ENCODE measurements at places on chromosomes 1 and 21.

DNA sequence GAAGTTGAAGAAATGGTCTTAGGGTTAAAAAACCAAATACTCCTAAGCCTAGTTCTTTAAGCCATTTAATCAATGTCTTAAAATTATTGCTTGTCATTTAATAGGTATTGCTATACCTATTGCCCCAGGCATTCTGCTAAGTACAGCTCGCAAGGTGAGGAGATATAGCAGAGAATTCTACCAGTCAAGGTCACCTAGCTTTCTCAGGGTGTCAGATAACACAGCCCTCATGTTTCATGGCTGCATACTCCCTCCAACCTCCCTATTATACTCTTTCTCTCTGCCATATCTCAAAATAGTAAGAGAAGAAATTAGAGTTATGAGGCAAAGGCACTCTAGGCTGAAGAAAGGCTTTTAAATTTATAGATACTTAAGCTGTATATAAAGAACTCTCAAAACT, 68.4 kb upstream of the GPR88 start:
- H3K27me3 ChIP-seq, result no peaks in the 10 kb centered on the region
- H3K36me3 ChIP-seq, result peaks cover 74% of the 10 kb centered on the region
- no peak for DNase-seq
- no peak overlapping the region for H3K27ac ChIP-seq
- no peak overlapping the region for H3K4me3 ChIP-seq

DNA sequence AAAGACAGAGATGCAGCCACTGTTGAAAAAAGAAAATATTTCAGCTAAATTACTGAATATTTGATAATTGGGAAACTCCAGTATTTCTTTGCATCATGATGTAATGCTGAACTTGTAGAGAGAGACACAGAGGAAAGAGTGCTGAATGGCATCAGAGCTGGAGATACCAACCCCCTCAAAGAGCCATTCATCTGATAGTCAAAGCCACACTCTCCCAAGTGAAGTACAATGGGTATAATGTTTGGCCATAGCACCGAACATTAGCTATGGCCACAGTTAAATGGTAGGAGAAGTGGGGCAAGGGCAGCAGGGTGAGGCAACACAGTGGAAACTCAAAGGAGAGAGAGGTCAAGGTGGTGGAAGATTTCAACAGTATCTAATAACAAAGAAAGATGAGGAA, 107.5 kb upstream of the TNFSF4 start:
- no peaks in the 10 kb centered on the region for H3K36me3 ChIP-seq
- no peaks in the 10 kb centered on the region for H3K4me1 ChIP-seq

DNA sequence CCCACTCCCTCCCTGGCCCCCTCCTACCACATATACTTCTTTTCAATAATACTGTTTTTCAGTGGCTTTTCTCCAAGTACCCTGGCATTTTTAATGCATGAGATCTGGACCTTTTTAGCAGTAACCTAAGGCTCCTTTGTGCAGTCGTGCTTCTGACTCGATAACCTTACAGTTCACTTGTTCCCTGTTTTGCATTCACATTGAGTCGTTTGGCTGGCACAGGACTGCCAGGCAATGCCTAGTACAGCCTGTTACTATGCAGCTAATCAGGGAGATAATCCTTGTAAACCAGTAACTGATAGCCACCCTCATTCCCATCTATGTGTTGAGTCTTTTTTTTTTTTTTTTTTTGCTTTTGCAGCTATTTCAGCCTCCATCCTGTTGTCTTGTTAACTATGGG, 3.7 kb downstream of the ATP1B1 start:
- H3K4me1 ChIP-seq, result peaks cover 68% of the 10 kb centered on the region
- no peak overlapping the region for H3K27ac ChIP-seq
- H3K4me3 ChIP-seq, result no peak overlapping the region
- no peaks in the 10 kb centered on the region for H3K36me3 ChIP-seq

DNA sequence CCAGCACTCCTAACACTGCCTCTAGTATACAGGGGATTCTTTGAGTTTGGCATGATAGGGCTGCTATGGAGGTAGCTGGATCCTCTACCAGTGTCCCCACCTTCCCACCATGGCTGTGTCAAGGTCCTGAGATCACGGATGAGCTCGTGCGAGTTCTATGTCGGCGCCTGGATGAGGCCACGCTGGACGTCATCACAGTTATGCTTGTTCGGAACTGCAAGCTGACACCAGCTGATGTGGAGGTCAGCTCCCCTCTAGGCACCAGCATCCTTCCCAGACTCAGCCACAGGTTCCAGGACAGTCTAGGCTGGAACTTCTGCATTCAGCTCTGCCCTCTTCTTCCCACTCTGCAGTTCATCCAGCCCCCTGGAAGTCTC, 15.2 kb downstream of the HYI start:
- no peak overlapping the region for H3K4me3 ChIP-seq
- no peaks in the 10 kb centered on the region for H3K27me3 ChIP-seq
- peaks cover 82% of the 10 kb centered on the region for H3K36me3 ChIP-seq
- DNase-seq, result no peak
- H3K27ac ChIP-seq, result no peak overlapping the region

GRCh38 chr1:209051570-209051969, 531.9 kb upstream of the CAMK1G start:
- H3K36me3 ChIP-seq, result no peaks in the 10 kb centered on the region
- DNase-seq, result no peak
- no peaks in the 10 kb centered on the region for H3K4me1 ChIP-seq
- no peak overlapping the region for H3K4me3 ChIP-seq
- no peak overlapping the region for H3K27ac ChIP-seq
- no peaks in the 10 kb centered on the region for H3K27me3 ChIP-seq

GRCh38 chr1:223670458-223671159, 5.1 kb upstream of the CAPN8 start:
- no peak overlapping the region for H3K27ac ChIP-seq
- H3K27me3 ChIP-seq, result no peaks in the 10 kb centered on the region
- H3K4me1 ChIP-seq, result peaks cover 14% of the 10 kb centered on the region
- DNase-seq, result peak; percentile 10
- H3K4me3 ChIP-seq, result no peak overlapping the region

- H3K27me3 ChIP-seq, result no peaks in the 10 kb centered on the region
- no peaks in the 10 kb centered on the region for H3K36me3 ChIP-seq
- no peak for DNase-seq
- peaks cover 4% of the 10 kb centered on the region for H3K4me1 ChIP-seq
- H3K27ac ChIP-seq, result no peak overlapping the region
Observed at GRCh38 chr21:39029086-39029755, 154.0 kb downstream of the PSMG1 start.

- H3K27ac ChIP-seq, result no peak overlapping the region
- DNase-seq, result no peak
- H3K36me3 ChIP-seq, result peaks cover 85% of the 10 kb centered on the region
- no peak overlapping the region for H3K4me3 ChIP-seq
- no peaks in the 10 kb centered on the region for H3K4me1 ChIP-seq
Observed at GRCh38 chr1:236206548-236206947, 64.2 kb downstream of the GPR137B start.

DNA sequence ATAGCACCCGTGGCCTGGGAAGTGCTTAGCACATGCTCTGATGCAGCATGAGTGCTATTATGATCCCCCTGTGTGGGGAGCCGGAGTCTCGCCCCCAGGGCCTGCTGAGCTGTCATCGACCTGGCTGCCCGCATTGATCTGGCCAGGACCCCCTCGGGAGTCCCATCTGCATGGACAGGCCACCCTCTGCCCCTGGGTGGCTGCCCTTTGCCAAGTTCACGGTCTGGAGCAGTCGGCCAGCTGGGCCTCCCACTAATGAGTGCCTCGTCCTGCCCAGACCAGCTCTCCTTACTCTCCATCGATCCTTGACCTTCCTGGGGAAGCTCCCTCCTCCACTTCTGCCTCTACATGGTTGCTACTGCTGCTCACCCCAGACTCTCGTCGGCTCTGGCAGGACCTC, 121.8 kb upstream of the RUNX3 start:
- no peak overlapping the region for H3K4me3 ChIP-seq
- DNase-seq, result no peak
- peaks cover 4% of the 10 kb centered on the region for H3K4me1 ChIP-seq
- no peaks in the 10 kb centered on the region for H3K36me3 ChIP-seq

DNA sequence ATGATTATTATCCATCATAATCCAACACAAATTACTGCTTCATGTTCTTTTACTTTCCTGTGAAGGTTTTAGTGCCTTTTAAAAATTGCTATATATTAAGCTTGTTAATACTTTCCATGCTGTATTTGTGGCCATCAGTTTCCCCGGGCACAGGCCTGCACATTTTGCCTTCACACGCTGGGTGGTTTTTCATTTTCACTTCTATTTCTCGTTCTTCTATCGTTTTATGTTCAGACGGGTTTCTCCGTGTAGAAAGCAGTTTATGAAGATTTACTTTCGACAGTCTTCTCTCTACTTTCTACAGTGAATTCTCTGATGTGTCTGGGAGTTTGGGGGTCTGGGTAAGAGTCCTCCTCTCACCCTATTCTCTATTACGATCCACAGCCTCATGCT, 9.5 kb downstream of the RUNX3 start:
- H3K27me3 ChIP-seq, result no peaks in the 10 kb centered on the region
- H3K27ac ChIP-seq, result no peak overlapping the region

- H3K4me1 ChIP-seq, result no peaks in the 10 kb centered on the region
- H3K27ac ChIP-seq, result no peak overlapping the region
- no peak overlapping the region for H3K4me3 ChIP-seq
- H3K27me3 ChIP-seq, result no peaks in the 10 kb centered on the region
- no peak for DNase-seq
Observed at GRCh38 chr21:36207577-36208320, 51.1 kb downstream of the DOP1B start.

GRCh38 chr1:182676274-182676673, 8.1 kb downstream of the RGS8 start:
- H3K36me3 ChIP-seq, result no peaks in the 10 kb centered on the region
- H3K4me3 ChIP-seq, result no peak overlapping the region
- no peak for DNase-seq

DNA sequence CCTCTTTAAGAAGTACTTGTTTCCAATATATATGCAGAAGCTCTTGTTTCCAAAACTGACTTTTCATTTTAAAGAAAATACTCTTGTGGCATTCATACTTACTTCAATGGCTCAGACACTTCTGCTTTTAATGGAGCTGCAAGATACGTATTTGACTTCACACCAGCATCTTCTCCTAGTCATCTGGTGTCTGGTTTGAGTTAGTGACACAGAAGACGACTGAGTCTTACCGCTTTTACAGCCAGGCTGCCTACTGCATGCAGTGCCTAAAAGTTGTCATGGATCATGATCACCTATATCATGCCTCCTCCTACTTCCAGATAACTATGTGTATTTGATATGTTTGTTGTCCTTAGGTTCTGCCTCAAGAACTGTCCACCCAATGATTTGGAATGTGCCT, 185.9 kb downstream of the TPR start:
- no peaks in the 10 kb centered on the region for H3K36me3 ChIP-seq
- no peaks in the 10 kb centered on the region for H3K27me3 ChIP-seq
- H3K27ac ChIP-seq, result no peak overlapping the region
- no peak overlapping the region for H3K4me3 ChIP-seq

DNA sequence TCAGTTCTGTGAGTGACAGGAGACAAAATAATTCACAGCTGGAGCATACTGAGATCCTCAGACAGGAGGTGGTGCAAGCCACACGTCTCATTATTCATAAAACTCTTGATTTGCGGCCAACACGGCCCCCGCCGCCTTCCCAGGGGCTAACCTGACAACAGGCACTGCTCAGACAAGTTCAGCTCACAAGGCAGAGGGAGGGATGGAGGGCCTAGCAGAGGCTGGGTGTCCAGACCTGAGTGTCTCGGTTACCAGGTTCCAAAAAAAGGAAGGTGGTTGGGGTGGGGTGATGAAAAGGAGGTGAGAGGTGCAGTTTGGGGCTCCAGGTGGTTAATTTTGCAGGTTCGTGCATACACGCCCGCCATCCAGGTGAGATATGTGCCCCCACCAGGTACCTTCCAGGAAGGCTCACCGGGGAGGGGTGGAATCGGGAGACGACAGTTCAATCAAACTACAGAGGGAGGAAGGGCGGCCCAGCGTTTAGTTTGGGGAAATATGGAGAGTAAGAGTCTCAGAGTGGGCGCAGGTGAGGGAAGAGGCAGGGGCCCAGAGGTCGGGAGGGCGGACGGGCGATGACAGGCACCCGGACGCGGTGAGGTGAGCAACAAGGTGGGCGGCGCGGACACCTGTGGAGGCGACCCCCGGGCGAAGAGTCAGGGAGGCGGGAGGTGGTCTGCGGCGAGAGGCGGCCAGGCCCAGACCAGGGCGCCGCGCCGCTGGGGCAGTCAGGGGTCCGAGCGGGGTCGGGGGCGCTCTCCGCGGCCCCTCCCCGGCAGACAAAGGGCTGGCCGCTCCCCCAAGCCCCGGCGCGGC, 629 bp downstream of the CTNNBIP1 start:
- peak overlapping the region; percentile 23 for H3K27ac ChIP-seq
- no peak for DNase-seq
- H3K4me3 ChIP-seq, result peak overlapping the region; percentile 67
- peaks cover 48% of the 10 kb centered on the region for H3K4me1 ChIP-seq

GRCh38 chr1:45815667-45816458, 12.5 kb downstream of the MAST2 start:
- H3K27ac ChIP-seq, result no peak overlapping the region
- H3K27me3 ChIP-seq, result no peaks in the 10 kb centered on the region
- H3K4me1 ChIP-seq, result no peaks in the 10 kb centered on the region
- peaks cover 7% of the 10 kb centered on the region for H3K36me3 ChIP-seq
- H3K4me3 ChIP-seq, result no peak overlapping the region
- DNase-seq, result no peak

DNA sequence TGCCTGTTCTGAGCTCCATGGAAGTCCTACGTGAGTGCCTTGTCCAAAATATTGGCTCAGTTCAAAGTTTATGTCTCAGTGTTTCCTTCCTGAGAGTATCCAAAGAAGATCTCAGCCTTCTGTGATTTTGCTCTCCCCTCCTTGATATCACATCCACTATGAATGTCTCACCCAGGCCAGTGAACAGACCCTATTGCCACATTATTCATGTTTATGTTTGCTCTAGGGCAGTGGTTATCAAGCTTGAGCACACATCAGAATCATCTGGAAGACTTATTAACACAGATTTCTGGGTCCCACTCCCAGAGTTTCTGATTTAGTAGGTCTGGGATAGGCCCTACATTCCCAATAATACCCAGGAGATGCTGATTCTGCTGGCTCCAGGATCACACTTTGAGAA, 145.0 kb upstream of the FGGY start:
- DNase-seq, result no peak
- no peaks in the 10 kb centered on the region for H3K27me3 ChIP-seq

GRCh38 chr1:47399138-47399845, 16.8 kb upstream of the FOXE3 start:
- no peak overlapping the region for H3K27ac ChIP-seq
- H3K36me3 ChIP-seq, result no peaks in the 10 kb centered on the region

DNA sequence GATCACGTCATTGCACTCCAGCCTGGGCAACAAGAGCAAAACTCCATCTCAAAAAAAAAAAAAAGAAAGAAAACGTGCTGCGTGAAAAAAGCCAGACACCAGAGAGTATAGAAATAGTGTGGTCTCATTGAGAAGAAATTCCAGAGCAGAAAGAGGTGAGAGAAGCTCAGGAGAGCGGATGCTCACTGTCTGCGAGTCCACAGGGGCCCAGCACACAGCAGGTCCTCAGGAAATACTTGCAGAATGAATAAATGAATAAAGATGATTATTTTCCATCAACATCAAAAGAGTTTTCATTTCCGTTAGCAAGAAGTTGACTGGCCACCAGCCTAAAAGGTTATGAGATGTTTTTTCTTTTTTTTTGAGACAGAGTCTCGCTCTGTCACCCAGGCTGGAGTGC, 14.4 kb downstream of the CASP9 start:
- no peak overlapping the region for H3K27ac ChIP-seq
- no peak for DNase-seq
- peaks cover 61% of the 10 kb centered on the region for H3K36me3 ChIP-seq

- no peak overlapping the region for H3K27ac ChIP-seq
- no peaks in the 10 kb centered on the region for H3K4me1 ChIP-seq
- DNase-seq, result no peak
- H3K27me3 ChIP-seq, result no peaks in the 10 kb centered on the region
Observed at GRCh38 chr1:33918368-33918767, 54.5 kb downstream of the HMGB4 start.

- H3K4me3 ChIP-seq, result no peak overlapping the region
- no peaks in the 10 kb centered on the region for H3K27me3 ChIP-seq
- H3K36me3 ChIP-seq, result no peaks in the 10 kb centered on the region
- no peak for DNase-seq
Observed at GRCh38 chr1:183675381-183675780, 22.3 kb upstream of the APOBEC4 start.

Measured in CD14-positive monocyte (primary cell).